Stimulated activated CD8-positive, alpha-beta memory T cell treated with anti-CD3 and anti-CD28 coated beads, Interleukin-7, amount 100 ng/mL, for 4 hours (primary cell): ENCODE measurements at places on chromosomes 5 and 9.

DNA sequence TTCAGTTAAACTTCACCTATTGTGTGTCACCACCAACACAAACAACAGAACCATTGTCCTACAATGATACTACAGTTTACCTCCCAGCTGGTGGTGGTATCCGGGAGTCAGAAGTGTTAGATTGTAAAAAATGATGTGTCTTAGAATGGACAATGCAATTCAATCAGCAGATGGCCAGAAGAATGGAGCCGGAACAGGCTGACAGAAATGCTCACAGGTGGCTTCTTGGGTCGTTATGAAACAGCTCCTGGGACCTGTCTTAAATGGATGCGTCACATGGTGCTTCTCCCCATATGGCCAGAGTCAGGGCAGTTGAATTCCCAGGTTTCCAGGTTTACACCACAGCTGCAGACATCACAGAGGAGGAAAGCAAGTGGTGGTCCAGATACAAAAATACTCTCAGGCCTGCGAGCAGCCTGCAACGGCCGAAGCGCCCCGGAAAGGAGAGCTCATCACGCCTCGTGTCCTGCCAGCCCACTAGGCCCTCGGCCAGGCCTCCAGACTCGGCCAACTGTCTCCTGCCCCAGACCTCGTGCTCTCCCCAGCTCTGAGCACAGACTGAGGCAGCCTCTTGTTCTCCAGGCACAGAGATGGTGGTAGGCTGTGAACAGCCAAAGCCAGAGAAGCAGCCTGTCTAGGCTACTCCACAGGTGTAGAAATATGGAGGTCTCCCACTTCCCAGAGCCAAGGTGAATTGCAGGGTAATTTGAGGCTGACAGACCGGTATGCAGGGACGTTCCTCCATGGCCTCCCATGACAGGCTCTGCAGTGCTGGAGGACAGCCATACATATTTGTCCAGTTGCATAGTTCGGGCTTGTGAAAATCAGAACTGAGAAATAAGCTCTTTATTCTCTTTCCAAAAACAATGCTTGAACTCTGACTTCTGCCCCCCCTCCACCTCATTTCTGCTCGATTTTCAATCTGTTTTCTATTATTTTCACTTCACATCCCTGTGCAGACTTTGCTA, 98.5 kb upstream of the SPATA31C2 start:
- no peak for DNase-seq

DNA sequence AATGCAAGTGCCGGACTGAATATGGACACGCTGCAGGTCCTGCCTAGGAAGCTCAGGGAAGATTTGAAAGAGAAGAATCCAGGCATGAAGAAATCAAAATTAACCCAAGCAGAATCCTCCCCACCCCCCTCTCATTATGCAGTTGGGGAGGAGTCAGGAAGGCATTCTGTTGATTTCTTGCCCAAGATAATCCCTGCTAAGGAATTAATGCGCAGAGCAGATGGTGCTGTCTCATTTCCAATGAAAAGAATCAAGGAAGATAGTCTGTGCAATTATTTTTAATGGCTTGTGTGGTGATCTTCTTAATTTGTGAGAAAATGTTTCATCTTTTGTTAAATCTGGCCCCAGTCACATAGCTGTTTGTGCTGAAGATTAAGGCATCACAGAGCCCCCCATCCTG, 145.0 kb downstream of the ZNF462 start:
- no peak for DNase-seq

GRCh38 chr9:16030528-16031185, 477.8 kb downstream of the CCDC171 start:
- DNase-seq = peak; percentile 15

GRCh38 chr5:15502208-15502607, 2.2 kb downstream of the FBXL7 start:
- DNase-seq = no peak

- DNase-seq = no peak
These were observed 99.6 kb upstream of the TAF11L2 start for GRCh38 chr5:17398431-17398830.

DNA sequence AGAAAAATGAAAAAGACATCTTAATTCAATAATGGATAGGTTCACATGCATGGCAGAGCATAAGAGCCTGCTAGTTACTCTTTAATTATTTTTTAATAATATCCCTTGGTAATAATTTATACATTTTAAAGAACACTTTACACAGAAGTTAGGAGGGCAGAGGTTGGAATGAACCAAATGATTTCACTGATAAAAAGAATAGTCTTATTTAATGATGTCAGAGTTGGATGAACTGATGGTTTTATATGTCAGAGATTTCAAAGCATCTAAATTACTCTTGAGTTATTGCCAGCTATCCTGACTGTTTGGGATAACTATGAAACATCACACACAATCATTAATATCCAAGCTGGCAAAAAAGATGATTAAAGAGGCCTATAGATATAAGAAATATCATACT, 244.8 kb downstream of the CSNK1G3 start:
- DNase-seq = no peak

- no peak for DNase-seq
These were observed 266.5 kb upstream of the VLDLR start for GRCh38 chr9:2354856-2355696.

DNA sequence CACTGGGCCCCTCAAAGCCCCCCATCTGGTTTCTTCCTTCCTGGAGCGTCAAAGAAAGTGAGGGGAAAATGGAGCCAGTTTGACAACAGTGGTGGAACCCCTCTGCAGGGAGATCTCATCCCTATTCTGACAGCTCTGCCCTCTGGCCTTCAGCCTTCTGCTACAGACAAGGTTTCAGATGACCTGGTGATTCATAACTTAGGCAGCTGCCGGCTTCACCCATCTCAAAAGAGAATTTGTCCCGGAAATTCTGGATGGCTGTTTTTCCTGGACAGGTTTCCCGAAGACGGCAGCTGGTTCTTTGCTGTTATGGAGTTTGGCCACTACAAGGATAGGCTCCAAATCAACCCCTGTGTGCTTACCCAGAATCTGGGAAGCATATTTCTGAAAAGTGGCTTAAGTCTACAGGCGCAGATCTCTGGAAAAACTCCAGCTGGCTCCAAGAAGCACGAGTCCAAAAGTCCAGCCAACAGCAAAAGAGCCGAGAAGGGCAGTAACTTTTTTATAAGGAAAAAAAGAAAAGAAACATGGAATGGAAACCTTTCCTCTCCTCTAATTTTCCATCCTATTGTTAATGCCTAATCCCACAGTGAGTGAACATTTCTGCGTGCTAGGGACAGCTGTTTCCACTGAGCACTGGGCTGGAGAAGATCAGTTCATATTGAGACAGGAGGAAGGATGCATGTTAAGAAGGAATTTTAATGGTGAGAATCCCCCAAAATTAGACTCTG, 54.5 kb downstream of the ZNF366 start:
- DNase-seq = no peak

DNA sequence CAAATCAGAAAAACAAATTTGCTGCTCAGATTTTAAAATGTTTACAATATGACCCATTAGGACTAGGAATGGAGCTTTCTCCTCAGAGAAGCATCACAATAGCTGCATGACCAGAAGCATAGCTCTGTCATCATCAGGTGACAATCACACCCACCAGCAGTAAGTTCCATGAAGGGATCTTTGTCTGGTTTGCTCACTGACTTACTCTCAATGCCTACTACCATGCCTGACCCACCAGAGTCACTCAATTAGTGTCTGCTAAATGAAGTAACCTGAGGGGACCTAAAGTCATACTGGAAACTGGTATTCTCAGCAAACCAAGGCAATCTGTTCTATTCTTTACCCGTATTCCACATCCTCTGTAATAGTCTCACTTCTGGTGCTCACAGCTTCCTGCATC, 7.7 kb downstream of the ERMP1 start:
- no peak for DNase-seq

DNA sequence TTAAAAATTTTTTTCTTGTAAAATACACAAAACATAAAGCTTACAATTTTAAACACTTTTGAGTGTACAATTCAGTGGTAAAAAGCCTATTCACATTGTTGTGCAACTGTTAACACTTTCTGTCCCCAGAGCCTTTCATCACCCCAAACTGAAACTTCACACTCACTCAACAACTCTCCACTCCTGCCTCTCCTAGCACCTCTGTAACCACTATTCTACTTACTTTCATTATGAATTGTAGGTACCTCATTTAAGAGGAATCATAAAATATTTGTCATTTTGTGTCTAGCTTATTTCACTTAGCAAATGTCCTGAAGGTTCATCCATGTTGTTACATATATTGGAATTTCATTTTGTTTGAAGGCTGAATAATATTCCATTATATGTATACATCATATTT, 4.3 kb upstream of the ZNF510 start:
- DNase-seq = no peak

GRCh38 chr9:83599071-83599470, 23.9 kb upstream of the IDNK start:
- DNase-seq = no peak

- DNase-seq = no peak
These were observed 88.8 kb downstream of the LURAP1L start for GRCh38 chr9:12863618-12864017.

- no peak for DNase-seq
These were observed 311.2 kb upstream of the SEMA6A start for GRCh38 chr5:116885825-116886224.

DNA sequence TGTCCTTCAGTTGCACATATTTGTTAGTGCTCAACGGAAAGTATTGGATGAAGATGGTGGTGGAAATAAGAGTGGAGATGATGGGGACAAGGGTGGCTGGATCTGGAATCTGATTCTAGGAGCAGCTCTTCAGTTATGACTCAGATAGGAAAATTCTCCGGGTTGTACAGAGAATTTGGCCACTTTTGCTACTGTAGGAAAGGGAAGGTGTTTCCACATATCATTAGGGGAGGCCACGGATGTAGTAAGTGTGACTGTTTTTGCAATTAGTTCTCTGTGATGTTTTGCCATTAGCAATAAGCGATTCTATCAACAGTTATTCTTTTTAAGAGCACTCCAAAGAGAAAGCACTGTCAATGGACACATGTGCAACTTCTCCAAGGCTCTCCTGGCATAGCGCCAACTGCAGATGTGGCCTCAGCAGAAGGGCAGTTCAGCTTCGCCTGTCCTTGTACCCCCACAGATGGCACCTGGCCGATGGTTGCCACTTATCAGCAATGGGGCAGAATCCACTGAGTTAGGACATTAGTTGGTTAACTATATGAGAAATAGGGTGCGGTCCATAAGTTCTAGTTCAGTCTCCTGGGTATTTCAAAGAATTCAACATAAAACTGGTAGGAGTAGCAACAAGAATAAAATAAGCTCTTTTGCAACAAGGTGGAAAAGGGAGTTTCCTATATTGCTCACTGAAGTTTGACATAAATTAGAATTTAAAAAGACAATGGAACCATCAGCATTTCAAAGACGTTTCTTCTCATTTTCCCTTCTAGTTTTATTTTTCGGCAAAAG, 96.3 kb downstream of the ARSB start:
- no peak for DNase-seq

- no peak for DNase-seq
These were observed 87.4 kb downstream of the LMX1B start for GRCh38 chr9:126700903-126701812.

- no peak for DNase-seq
These were observed 12.7 kb upstream of the THG1L start for GRCh38 chr5:157718519-157718918.

DNA sequence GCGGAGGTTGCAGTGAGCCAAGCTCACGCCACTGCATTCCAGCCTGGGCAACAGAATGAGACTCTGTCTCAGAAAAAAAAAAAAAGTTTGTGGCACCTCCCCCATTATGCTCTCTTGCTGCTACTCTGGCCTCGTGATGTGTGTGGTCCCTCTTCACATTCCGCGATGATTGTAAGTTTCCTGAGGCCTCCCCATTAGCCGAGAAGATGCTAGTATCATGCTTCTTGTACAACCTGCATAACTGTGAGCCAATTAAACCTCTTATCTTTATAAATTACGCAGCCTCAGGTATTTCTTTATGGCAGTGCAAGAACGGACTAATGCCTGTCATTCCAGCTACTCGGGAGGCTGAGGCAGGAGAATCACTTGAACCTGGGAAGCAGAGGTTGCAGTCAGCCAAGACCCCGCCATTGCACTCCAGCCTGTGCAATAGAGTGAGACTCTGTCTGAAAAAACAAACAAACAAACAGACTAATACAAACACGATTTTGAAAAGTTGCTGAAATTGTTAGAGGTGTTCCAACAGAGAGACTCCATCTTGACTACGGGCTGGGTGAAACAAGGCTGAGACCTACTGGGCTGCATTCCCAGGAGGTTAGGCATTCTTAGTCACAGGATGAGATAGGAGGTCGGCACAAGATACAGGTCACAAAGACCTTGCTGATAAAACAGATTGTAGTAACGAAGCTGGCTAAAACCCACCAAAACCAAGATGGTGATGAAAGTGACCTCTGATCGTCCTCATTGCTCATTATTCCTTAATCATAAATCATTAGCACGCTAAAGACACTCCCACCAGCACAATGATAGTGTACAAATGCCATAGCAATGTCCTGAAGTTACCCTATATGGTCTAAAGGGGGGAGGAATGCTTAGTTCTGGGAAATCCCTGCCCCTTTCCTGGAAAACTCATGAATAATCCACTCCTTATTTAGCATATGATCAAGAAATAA, 8.3 kb upstream of the AFF4 start:
- DNase-seq = no peak

GRCh38 chr5:132480893-132481595, 9.5 kb downstream of the IRF1 start:
- no peak for DNase-seq

DNA sequence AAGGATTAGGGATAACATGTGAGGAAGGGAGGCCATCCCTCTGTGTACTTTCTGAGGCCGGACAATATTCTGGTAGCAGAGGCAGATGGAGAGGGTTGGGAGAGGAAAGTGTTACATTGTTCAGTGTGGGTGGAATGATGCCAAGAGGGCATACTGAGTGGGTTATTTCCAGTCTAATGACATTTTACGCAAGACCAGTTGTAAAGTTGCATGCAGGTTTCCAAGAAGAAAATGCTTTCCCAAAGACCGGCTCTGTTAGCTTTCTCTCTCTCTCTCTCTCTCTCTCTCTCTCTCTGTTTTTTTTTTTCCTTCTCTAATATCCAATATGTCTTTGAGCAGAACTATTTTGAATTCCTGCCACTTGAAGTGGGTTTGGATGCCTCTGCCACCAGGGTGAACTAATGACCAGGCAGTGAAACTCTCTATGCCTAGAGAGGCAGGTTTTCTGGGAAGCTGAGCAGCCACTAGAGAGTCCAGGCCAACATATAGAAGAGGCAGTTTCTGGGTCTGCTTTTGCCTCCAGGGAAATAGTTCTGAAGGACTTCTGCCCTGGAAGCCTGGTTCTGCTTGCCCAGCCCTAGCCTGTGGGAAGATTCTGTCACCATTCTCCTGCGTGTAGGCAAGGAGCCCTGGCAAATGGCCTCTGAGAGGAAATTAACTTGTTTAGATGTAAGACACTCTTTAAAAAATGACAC, 24.4 kb upstream of the ZNF366 start:
- no peak for DNase-seq

DNA sequence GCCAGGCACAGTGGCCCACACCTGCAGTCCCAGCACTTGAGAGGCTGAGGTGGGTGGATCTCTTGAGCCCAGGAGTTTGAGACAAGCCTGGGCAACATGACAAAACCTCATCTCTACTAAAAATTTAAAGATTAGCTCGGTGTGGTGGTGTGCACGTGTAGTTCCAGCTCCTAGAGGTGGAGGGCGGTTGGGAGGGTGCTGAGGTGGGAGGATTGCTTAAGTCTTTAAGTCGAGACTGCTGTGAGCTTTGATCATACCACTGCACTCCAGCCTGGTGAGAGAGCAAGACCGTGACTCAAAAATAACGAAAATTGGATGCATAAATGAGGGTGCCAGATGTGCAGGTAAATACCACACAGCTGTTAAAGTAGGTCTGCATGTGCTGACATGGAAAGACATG, 39.3 kb upstream of the TDRD7 start:
- no peak for DNase-seq
